ENCODE measurements at places on chromosomes 5 and 9. TPM values are rescaled to one million over a fixed set of nuclear protein-coding genes. Genes with fewer than 3 reads are reported as not detected.

The SPARC gene
- 183 TPM for polyA plus RNA-seq

The DDX4 gene
- polyA plus RNA-seq: 0.57 TPM

The CARTPT gene
- polyA plus RNA-seq: 2.9 TPM

The PCSK5 gene
- polyA plus RNA-seq: 4.1 TPM

The C9 gene
- 0.05 TPM for polyA plus RNA-seq

The CREBRF gene
- 12.8 TPM for polyA plus RNA-seq

The SPRY4 gene
- 2.0 TPM for polyA plus RNA-seq

DNA sequence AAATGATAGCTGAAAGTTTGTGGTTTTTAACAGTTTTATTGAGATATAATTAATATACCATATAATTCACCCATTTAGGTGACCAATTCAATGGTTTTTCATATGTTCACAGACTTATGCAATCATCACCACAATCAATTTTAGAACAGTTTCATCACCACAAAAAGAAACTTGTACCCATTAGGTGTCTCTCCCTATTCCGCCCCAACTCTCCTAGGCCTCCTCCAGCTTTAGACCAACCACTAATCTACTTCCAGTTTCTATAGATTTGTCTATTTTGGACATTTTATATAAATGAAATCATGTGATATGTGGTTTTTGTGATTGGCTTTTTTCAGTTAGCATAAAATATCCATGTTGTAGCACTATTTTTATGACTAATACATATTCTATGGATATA is 38.6 kb downstream of the YTHDC2 start:
- H3K4me1 ChIP-seq: no peaks in the 10 kb centered on the region
- DNase-seq: no peak
- H3K27me3 ChIP-seq: no peaks in the 10 kb centered on the region
- H3K4me3 ChIP-seq: no peak overlapping the region
- no peak overlapping the region for H3K27ac ChIP-seq

DNA sequence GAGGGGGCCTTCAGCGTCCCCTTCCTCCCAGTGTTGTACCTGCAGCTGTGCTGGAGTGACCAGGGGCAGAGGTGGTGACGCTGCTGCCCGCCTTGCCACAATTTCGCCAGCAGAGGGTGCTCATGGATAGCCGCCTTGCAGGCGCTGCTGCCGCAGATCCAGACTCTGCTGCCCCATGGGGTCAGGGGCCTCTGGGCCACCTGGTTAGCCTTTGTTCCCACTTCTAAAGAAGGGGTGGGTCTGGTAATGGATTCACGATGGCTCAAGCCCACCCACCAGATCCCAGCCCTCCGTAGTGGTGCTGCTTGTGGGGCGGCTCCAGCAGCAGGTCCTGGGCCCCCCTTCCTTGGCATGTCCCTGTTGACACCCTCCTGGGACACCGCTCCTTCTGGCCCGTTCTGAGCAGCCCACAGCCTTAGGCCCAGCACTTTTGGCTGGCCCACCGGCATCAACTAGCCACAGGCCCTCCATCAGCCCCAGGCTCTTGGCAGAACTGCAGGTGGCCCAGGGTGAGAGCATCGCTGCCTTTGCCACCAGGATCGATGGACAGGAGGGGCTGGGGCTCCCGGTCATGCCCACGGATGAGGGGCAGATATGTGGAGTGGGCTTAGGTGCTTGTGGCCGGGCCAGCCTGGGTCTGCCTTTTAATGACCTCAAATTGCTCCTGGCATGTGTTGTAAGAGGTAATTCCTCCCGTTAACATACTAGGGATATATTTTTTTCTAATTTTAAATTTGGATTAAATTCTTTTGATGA is 57.2 kb downstream of the COL5A1 start:
- peaks cover 2% of the 10 kb centered on the region for H3K4me1 ChIP-seq
- peaks cover 3% of the 10 kb centered on the region for H3K36me3 ChIP-seq
- peak; percentile 11 for DNase-seq
- H3K27me3 ChIP-seq: no peaks in the 10 kb centered on the region
- no peak overlapping the region for H3K27ac ChIP-seq
- H3K4me3 ChIP-seq: no peak overlapping the region

DNA sequence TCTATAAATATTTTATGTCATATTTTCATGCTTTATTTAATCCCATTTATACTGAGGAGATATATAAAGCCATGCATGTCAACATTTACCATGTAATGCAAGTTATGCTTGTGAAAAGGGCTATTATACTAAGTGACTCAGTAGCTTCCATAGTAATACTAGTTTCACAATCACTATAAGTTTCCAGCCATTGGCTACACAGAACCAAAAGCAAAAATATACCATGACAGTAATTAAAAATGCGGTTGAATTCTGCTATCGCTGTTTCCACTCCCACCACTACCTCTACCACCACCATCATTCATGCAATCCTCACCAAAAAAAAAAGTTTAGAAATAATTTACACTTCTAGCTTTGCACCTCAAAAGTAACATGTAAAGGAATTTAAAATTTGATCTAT is 60.2 kb downstream of the MLLT3 start:
- no peaks in the 10 kb centered on the region for H3K36me3 ChIP-seq
- H3K4me3 ChIP-seq: no peak overlapping the region
- H3K4me1 ChIP-seq: peaks cover 9% of the 10 kb centered on the region
- H3K27ac ChIP-seq: no peak overlapping the region

DNA sequence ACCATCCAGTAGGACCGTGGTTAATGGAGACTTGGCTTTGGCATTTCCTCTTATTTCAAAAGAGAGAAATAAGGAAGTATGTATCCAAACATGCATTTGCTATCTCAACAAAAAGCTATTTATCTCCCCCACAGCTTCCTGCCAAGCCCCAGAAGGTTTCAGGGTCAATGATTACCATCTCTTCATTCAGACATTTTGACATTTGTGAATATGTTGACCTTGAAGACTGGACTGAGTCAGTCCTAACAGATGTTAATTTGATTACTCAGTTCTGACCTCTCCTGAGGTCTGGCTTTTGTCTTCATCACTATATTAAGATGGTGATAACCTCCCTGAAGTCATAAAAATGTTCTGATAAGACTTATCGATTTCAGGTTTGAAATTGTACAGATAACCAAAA is 479.4 kb downstream of the AGTPBP1 start:
- no peaks in the 10 kb centered on the region for H3K27me3 ChIP-seq
- no peaks in the 10 kb centered on the region for H3K36me3 ChIP-seq
- no peak overlapping the region for H3K27ac ChIP-seq
- DNase-seq: no peak
- no peak overlapping the region for H3K4me3 ChIP-seq
- no peaks in the 10 kb centered on the region for H3K4me1 ChIP-seq

GRCh38 chr5:175821790-175822211 is 49.6 kb upstream of the CPLX2 start:
- H3K4me1 ChIP-seq: no peaks in the 10 kb centered on the region
- DNase-seq: no peak
- H3K27me3 ChIP-seq: no peaks in the 10 kb centered on the region
- H3K36me3 ChIP-seq: no peaks in the 10 kb centered on the region

DNA sequence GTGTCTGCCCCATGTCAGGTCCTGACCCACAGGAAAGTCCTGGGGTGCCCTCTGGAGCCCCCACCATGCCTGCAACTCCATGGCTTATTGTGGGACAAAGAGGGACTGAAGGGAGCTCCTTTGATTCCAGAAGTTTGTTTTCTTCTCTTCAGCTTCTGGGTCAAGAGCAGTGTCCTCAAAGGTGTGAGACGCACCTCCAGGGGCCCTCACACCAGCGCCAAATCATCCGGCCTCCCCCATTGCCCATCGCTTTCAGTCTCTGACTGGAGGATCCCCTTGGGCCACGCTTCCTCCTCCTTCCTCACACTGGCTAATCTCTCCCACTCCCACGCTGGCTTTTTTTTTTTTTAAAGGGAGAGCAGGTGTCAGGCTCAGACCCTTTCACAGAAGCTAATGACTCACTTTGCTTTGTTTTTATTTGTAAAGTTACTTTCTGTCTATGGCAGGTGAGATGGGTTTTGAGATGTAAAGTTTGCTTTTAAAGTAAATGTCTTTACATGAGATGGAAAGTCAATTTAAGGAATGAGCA is 16.7 kb downstream of the CDHR2 start:
- H3K36me3 ChIP-seq: no peaks in the 10 kb centered on the region
- no peak overlapping the region for H3K4me3 ChIP-seq
- DNase-seq: no peak

DNA sequence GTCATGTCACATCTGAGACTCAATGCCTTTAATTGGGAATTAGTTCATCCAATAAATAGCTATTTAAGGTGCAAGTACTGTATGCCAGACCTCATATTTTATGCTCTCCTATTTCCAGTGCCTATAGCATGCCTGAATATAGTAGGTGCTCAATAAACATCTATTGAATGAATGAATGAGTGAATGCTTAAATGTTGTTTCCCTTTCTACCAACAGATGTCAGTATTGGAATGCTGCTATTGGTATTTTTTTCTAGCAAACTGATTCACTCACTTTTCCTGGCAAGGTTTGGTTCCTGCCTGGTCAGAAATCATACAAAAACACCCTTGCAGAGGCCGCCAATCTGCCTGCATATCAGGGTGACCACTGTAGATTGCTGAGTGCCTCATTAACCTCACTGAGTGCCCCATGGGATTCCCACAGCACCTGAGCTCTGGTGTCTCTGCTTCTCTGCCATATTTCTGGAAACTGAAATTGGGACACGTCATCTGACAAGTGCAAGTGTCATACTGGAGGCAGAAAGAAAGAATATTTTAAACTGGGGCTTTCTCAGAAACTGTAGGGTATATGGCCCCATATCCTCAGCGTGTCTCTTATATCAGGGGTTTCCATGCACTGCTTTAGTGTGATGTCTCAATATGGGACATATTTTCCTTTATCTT is 359.7 kb downstream of the TRIM32 start:
- no peaks in the 10 kb centered on the region for H3K36me3 ChIP-seq
- H3K27ac ChIP-seq: no peak overlapping the region
- no peaks in the 10 kb centered on the region for H3K27me3 ChIP-seq
- H3K4me1 ChIP-seq: no peaks in the 10 kb centered on the region
- H3K4me3 ChIP-seq: no peak overlapping the region

DNA sequence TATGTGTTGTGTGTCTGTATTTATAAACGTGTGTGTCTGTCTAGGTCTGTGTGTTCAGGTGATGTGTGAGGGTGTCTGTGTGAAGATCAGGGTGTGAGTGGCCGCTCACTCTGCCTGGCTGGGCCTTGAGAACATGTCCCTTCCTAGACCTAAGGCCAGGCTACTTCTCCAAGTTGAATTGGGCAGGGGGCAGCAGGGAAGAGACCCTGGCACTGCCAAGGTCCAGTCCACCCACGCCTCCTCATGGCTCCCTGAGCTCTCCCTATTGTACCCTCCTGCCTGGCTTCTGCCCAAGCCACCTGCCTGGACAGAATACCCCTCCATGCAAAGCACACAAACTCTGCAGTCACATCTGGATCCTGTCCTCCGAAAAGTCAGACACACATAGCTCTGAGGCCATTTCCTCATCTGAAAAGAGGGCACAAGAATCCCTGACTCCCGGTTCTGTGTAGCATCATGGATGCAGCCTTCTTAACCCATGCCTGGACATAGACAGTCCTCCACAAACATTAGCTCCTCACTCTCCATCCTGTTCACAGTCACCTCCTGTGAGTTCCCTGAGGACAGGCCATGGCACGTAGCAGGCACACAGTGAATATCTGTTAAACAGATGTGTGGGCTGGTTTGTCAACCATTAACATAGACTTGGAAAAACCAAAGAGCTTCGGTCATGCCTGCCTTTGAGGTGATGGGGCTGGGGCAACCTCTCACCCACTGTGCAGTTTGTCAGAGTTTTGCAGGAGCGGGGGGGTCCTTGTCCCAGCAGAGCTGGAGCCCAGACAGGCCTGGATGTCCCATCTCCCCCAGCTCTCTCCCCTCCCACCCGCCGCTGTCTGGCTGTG is 167.8 kb upstream of the MVB12B start:
- no peak overlapping the region for H3K27ac ChIP-seq
- no peak for DNase-seq
- H3K4me3 ChIP-seq: no peak overlapping the region
- H3K36me3 ChIP-seq: no peaks in the 10 kb centered on the region
- H3K27me3 ChIP-seq: peaks cover 16% of the 10 kb centered on the region

Data from thymus (tissue), 14 donors.